Smooth muscle cell of bladder (primary cell): ENCODE measurements at places on chromosomes 1 and 21. TPM values are rescaled to one million over a fixed set of nuclear protein-coding genes. Genes with fewer than 3 reads are reported as not detected.

The IFNGR2 gene
- total RNA-seq, result 51.2 and 69.2 TPM in 2 replicates

The SLFNL1 gene
- total RNA-seq, result 0.28 and 0.55 TPM in 2 replicates

The CHIA gene
- total RNA-seq, result not detected in 2 replicates

The BTBD19 gene
- 4.3 and 8.3 TPM in 2 replicates for total RNA-seq

The NUP210L gene
- under 0.01 and 0.18 TPM in 2 replicates for total RNA-seq

The UBL4B gene
- not detected in 2 replicates for total RNA-seq

The CXADR gene
- 1.1 and 2.0 TPM in 2 replicates for total RNA-seq

The FAAH gene
- total RNA-seq, result 0.43 and 1.8 TPM in 2 replicates

The NID1 gene
- 75.4 and 113 TPM in 2 replicates for total RNA-seq

The LINGO4 gene
- total RNA-seq, result not detected in 2 replicates

The FMO1 gene
- total RNA-seq, result 0.14 and 0.37 TPM in 2 replicates

The INSRR gene
- not detected in 2 replicates for total RNA-seq

The TRABD2B gene
- 0.28 and 0.65 TPM in 2 replicates for total RNA-seq

The TMEM200B gene
- total RNA-seq, result 10.1 and 13.4 TPM in 2 replicates
